Sigmoid colon (tissue), 7 donors: ENCODE measurements at places on chromosomes 1 and 21. TPM values are rescaled to one million over a fixed set of nuclear protein-coding genes. Genes with fewer than 3 reads are reported as not detected.

- no peak for DNase-seq
Observed at GRCh38 chr1:21543598-21543997, 34.4 kb downstream of the ALPL start.

DNA sequence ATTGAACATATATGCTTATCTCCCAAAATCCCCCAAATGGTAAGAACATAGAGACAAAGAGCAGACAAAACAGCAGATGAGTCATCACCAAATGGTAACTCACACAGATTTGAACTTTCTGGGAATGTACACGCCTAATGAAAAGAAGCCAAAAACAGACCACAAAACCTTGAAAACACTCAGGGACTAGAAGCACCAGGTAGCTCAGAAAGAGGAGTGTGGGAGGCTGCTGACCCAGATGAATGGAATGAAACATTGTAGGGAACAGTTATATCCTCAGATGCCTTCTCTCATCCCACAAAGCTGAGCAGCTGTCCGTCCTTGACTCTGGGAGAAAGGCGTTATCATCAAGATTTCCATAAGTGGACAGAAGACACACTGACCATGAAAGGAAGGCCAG is 307.0 kb upstream of the USP25 start:
- DNase-seq = no peak

DNA sequence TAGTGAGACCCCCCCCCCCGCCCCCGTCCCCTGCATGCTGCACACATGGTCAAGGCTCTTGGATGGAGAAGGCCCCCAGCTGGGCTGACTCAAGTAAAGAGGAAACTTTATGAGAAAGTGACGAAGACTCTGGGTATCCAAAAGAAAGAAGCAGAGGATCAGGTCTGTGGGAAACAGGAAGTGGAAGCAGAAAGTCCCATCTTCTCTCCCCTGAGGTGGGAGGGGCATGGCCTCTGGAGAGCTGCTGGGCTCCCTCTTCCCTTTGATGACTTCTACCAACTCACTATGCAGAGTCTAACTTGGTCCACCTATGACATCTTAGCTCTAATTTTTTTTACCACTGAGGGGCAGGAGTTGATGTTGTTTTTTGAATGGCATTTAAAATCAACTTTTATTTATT is 42.7 kb upstream of the LIN9 start:
- DNase-seq = no peak

GRCh38 chr1:203512517-203512847 is 18.5 kb downstream of the OPTC start:
- no peak for DNase-seq

GRCh38 chr1:117670976-117671780 is 65.3 kb downstream of the TENT5C start:
- no peak for DNase-seq

- DNase-seq = no peak
Observed at GRCh38 chr1:181081395-181081794, 7.1 kb upstream of the IER5 start.

The CLCA4 gene
- total RNA-seq = not detected

The IKBKE gene
- 2.3 TPM for total RNA-seq

The C1QTNF12 gene
- 5.7 TPM for total RNA-seq
